ENCODE measurements at places on chromosomes 1 and 21. TPM values are rescaled to one million over a fixed set of nuclear protein-coding genes. Genes with fewer than 3 reads are reported as not detected.
A peak's percentile ranks its signal among the peaks of the same experiment; 100 is the strongest.

The TIE1 gene
- 0.53 TPM for total RNA-seq

The EPB41 gene
- 21.6 TPM for total RNA-seq

The KRTAP19-2 gene
- total RNA-seq, result not detected

DNA sequence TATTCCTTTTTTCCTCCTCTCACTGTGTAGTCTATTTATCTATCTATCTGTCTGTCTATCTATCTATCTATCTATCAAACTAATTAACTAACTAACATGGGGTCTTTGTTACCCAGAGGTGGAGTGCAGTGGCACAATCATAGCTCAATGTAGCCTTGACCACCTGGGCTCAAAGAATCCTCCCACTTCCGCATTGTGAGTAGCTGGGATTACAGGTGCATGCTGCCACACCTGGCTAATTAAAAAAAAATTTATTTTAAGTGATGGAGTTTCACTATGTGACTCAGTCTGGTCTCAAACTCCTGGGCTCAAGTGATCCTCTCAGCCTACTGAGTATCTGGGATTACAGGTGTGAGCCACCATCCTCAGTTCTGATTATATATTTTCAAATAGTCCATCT, 71.4 kb downstream of the CCDC18 start:
- no peak for DNase-seq

GRCh38 chr1:3327936-3328590, 126.4 kb upstream of the ARHGEF16 start:
- DNase-seq, result no peak

DNA sequence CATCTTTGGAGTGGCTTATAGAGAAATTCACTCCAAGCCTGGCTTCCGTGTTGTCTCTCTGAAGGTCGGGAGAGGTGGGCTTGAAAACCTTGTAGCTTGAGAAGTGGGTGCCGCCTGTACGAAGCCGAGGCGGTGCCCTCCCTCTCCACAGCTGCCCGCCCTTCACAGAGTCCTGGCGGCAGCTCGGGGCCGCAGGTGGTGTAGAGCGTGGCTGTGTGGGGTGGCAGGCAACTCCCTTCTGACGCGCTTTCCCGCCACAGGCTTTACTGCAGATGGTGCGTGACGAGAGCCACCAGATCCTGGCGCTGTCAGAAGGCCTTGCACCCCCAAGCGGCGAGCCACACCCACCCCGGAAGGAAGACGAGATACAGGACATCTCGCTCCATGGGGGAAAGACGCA, 33.1 kb upstream of the DIP2A start:
- DNase-seq, result no peak

DNA sequence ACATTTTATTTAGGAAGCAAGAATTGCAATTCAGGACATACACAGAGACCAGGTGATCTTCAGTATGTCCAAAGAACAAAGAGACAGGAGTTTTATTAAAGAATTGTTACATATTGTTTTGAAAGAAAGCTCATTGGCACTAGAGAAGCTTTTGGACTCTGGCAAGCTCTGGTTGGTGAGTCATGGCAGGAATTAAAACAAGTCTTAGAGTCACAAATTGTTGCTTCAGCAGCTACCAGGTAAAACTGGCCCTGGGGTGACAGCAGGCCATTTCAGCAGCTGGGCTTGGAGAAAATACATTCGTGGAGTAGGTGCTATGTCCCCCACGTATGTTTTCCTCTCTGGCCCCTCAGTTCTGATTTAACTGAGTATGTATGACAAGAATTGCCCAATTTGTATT, 58.8 kb downstream of the MAP3K21 start:
- peak; percentile 63 for DNase-seq

DNA sequence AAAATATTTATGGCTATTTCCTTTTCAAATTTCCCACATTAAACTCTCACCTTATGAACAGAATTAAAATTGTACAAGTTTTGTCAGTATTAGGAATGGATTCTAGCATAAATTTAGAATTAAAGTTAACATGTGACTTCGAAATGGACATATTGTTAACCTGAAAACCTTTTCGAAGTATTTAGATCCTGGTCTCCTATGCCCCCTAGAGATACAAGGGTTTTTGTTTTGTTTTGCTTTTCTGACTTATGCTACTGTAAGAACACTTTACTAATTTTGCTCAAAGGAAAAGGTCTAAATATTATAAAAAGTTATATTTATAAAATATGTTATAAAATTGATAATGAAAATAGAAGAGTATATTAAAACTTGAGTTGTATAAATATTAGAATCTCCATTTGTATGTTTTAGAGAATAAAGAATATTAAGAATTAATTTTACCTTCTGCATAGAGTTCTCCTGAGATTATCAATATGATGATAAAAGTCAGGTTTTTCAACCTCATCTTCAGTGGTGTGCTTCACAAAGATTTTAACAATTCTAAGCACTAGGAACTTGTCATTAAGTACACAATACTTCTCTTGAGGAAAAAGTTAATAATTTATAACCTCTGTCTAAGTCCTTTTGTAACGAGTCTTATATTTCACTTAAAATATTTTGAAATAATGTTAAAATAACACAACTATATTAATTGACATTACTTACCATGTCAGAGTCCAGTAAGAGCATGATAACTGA, at the start of gene F13B:
Gene F13B (minus strand): TSS at position 542 of the 738 bp plus-strand sequence. CDS start 37 bp downstream, at position 505.
- no peak for DNase-seq

DNA sequence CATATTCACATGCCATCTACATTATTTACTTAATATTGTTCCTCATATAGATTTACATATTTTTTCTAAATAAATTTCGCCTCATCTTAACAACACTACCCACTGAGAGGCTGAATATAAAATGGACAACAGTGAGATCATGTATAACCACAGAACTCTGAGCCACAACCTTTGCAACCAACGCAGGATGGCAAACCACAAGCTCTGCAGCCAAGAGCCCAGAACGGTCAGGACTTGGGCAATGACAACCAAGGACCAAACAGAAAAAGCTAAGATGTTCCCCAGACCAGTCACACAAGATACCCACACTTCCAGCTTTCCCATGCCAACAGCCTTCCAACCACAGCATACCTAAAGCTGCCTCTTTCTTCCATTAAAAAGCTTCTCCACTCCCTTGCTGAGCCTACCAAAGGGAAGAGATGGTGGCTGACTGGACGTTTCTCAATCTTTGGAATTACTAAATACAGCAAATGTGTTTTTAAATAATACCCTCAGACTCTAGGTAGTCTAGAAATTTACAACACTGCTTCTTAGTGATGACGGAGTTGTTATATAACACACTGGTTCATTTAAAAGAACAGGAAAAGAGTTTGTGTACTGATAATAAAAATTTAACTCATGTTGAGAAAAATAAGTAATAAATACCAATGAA, 117.9 kb downstream of the AKT3 start:
- no peak for DNase-seq

All from bronchial epithelial cell (primary cell).